ENCODE measurements at places on chromosomes 2 and 18.

DNA sequence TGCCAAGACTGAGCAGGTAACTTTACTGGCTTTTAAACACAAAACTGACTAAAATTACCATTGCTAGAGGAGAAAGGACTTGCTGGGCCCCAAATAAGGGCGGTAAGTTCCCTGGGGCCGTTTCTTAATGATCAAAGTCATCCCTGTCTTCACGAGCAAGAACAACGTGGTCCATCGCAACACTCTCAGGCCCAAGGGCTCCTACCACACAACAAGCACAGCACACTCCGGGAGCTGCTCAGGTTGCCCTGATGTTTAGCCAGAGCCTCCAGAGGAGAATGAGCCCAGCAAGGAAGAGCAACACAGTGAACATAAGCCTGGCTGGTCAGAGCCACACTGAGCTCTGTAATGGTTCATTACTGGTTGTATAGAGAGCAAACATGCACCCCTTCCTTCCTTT, 102.7 kb downstream of the DYNC1I2 start:
- no peak for ATAC-seq

- no peak for ATAC-seq
Measured at GRCh38 chr18:9096007-9096371, 6.5 kb upstream of the NDUFV2 start.

- no peak for ATAC-seq
Measured at GRCh38 chr18:77701977-77702376, 452.3 kb downstream of the GALR1 start.

DNA sequence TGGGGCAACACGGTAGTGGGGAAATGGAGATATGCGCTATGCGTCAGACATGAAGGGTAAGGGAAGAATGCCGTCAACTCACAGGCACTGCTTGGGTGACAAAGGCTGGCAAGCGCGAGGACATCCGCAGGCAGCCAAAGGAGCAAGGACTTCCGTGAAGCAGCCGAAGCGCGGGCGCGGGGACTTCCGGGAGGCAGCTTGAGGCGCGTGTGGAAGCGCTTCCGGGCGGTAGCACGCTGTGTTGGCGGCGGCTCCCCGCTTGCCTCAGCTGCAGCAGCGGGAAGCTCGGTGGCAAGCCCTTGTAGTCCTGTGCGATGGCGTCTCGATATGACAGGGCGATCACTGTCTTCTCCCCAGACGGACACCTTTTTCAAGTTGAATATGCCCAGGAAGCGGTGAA, at the start of gene PSMA8:
Gene PSMA8, plus strand, starts transcription at position 218 of the 400 bp plus-strand sequence. Its CDS starts 97 bp downstream, at position 315.
- peak; percentile 77 for ATAC-seq

GRCh38 chr2:140091926-140092325, 1311.7 kb upstream of the NXPH2 start:
- no peak for ATAC-seq

DNA sequence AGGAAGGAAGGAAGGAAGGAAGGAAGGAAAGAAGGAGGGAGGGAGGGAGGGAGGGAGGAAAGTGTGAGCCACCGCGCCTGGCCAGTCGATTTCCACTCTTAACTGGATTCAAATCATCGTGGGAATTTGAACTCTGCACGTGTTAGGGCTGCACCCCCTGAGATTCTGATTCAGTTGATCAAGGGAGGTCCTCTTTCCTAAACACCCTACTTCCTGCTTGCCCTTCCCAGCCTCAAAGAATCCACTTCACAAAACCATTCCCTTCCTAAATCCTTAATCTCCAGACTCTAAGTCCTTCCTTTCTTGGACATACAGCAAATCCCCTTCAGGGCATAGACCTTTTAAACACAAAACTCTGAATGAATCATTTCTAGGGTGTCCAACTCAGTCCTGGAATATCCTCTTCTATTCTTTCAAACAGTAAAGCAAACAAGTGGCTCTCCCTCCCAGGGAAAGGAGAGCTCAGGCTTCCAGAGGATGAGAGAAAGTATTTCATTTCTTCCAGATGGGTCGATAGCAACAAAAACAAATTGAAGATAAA, 68.2 kb upstream of the MBOAT2 start:
- no peak for ATAC-seq

- ATAC-seq, result no peak
Measured at GRCh38 chr2:70104231-70105111, 17.2 kb downstream of the PCBP1 start.

DNA sequence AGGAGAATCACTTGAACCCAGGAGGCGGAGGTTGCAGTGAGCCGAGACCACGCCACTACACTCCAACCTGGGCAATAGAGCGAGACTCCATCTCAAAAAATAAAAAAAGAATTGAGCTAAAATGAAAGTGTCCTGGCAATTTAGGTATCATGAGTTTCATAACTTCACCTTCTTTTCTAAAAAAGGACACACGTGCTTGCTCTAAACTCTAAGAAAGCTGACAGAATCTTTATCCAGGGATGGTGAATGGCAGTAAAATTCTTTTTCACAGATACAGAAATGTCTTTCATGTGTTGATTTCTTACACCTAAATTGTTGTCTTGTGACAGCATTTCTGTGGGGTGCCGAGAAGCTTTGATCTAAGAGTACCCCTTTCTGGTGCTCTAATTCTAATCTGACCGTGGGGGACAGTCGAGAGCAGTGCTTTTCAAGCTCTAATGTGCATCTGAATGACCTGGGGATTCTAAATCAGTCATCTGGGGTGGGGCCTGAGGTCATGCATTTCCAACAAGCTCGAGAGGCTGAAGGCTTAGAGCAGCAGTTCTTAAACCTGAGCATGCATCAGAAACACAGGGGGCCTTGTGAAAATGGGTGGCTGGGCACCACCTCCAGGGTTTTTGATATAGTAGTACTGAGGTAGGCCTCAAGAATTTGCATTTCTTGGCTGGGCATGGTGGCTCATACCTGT, 42.1 kb upstream of the REL start:
- ATAC-seq, result peak; percentile 79

- ATAC-seq, result no peak
Measured at GRCh38 chr2:95008306-95008705, 17.2 kb upstream of the MAL start.

DNA sequence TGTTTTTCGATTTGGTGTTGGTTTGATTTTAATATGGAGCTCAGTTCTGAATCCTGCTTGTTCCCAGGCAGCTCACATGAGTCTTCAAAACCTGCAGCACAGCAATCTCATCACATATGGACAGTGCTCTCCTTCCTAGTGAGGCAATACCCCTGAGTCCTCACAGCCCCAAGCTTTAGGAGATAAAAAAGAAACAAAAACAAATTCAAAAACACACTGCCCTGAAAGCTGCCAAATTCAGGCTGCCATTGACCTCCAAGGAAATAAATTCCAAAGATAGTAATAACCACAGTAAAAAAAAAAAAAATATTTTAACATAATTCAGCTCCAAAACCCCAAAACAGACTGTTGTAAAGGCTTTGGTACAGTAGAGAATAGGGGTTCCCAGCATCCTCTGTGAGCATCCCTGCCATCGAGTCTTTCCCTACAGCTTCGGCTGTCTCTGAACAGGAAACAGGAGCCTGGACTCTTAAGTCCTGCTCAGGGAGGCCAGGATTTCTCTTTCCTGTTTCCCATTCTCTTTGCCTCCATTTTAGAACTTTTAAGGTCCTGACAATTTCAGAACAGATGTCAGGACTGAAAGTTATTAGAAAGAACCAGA, 14.7 kb upstream of the SP3 start:
- no peak for ATAC-seq

DNA sequence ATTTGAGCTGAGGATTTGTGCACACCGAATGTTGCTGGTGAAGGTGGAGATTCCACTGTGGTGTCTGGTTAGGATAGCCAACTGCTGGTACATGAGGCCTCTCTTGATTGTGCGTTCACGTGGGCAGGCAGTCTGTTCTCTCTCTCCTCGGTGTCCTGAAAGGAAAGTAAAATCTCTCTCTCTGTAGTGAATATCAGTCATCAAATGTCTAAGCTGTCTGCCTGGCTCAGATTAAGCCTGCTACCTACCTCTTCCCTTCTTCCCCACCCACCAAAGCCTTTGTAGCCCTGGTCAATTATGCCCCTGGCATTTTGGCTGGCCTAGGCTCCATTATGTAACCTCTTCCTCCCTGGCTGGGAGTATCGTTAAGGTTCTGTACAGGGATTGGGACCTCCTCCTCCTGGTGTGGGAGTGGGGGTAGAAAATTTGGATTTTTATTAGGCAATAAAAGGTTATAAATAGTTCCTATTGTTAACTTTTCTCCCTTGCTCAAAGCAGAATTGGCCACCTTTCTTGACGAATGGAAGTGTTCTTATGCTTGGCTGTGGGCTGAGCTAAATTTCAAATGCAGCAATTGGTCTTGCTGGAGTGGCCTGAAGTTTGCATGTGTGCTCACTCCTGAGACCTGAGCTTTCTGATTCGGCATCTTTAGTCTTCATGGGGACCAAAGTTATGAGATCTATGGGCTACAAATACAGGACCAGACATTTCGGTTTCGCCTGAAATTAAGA, 148.8 kb downstream of the WDSUB1 start:
- no peak for ATAC-seq

DNA sequence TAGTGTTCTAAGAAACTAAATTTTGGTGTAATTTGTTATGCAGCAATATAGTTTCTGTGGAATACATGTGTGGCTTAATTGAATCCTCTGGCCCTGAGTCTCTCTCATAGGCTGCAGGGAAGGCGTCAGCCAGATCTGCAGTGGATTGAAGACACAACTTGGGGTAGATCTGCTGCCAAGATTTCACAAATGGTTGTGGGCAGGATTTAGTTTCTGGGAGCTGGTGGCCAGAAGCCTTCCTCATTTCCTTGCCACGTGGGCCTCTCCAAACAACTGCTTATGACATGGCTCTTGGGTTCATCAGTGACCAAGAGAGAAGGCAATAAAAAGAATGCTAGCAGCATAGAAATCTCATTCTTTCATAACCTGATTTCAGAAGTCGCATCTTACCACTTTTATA, 28.2 kb downstream of the CCDC102B start:
- ATAC-seq, result no peak

DNA sequence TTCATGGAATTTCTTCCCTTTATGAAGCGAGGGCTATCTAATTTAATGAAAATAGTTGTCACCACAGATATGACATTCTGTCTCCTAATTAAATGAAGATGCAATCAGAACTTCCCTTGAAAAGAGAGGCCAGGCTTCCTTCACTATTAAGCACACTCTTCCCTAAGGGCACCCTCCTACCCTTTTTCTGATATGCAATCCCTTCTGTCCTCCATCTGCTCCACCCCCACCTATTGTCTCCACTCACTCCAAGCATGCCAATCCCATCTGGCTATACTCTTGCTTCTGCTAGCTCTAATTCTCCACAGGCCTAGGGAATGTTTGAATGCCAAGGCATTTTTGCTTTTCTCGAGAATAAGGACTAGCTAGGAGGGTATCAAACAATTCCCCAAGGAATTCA, 818.4 kb upstream of the FSHR start:
- no peak for ATAC-seq

DNA sequence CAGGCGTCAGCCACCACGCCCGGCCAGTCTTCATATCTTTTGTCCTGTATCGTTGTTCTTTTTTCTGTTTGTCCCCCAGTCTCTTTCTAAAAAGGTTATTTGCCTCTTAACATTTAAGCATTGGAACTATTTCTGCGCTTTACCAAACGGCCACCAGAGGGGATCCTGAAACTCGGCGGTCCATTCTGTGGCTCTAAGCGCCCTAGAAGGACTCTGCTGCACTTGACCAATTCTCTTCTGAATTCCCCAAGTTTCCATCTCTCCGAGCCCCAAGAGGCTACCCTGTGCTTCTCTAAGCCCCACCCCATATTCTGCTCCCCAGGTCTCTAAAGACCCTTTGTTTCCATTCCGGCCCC, 33.1 kb upstream of the REG3G start:
- ATAC-seq, result no peak
